Activated naive CD4-positive, alpha-beta T cell treated with anti-CD3 and anti-CD28 coated beads, Interleukin-2, amount 50 U/mL, for 72 hours (primary cell): ENCODE measurements at places on chromosomes 5 and 9. TPM values are rescaled to one million over a fixed set of nuclear protein-coding genes. Genes with fewer than 3 reads are reported as not detected.
A peak's percentile ranks its signal among the peaks of the same experiment; 100 is the strongest.

DNA sequence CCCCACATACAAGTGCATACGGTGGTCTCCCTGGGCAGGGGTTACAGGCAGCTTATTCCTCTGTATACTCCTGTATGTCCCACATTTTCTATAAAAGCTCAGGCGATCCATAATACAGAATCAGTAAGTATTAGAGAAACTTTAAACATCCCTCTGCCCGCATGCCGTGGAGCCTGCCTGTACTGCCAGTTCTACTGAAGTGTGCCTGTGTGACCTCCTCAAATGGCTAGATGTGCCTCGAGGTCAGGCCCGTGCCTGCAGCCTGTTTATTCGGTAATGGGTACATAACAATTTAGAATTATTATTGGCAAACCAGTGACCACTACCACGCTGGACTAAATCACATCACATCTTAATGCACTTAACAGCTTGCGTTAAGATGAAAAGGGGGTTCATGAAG, 190.8 kb downstream of the FANCC start:
- DNase-seq, result no peak

DNA sequence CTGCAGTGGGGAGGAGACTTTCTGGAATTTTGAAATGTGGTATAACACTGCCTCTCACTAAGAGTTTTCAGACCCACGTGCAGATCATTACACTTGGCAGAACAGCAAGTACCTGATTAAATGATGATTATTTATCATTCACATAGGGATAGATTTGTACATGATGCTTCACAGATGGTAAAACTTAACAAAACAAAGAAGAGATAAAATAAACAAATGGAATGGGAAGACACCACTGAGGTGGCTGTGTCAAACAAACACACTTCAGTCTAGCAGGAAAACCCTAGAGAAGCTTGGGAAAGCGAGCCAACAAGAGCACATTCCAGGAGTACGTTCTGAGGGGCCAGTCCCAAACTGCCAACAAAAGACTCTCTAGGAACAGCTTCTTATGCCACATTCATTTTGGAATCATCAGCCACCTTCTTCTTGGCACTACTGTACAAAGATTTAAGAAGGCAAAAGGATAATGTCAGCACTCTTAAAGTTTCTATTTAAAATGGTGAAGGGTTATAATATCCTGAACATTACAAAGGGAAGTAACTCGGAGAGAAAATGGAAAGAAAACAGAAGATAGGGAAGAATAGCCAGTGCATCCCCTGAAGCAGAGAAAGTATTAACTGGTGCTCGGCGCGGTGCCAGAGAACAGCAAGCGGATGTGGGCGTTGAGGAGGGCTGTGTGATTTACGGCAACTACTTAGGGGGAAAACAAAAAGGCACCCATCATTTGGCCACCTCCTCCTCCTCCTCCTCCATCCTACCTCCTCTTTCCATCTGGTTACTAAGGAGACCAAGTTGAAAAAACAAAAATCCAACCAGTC, 1.6 kb downstream of the MED27 start:
- DNase-seq, result no peak

MRRF gene
- 44.9 TPM for total RNA-seq

DNA sequence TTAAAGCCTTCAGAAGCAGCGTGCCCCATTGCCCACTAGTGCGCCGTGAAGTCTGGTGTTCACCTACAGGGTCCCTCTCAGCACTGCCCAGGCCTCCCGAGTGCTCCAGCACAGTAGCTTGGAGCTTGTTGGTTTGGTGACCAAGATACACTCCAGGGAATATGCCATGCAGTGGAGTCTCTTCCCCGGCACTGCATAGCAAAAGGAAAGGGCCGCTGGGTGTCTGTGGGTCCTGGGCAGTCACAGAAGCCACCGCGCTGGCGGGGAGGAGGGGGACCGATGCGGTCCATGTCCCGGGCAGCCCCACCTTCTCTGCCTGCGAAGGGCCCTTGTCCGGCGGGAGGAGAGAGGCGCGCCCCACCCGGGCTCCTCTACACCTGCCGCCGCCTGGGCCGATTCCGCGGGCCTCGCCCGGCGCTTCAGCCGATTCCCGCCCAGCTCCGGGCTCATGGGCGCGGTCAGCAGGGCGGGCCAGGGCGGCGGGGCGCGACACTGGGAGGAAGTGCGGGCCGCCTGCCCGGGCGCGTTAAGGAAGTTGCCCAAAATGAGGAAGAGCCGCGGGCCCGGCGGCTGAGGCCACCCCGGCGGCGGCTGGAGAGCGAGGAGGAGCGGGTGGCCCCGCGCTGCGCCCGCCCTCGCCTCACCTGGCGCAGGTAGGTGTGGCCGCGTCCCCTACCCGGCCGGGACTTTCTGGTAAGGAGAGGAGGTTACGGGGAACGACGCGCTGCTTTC, at the start of gene SYK:
TSS of gene SYK (plus strand) at position 579 of the 732 bp plus-strand sequence. CDS start 42,080 bp downstream, outside the sequence.
- peak; percentile 9 for DNase-seq

STK32A gene
- not detected for total RNA-seq

GRCh38 chr9:101418518-101419430, 16.8 kb downstream of the ALDOB start:
- no peak for DNase-seq

VCAN gene
- 0.04 TPM for total RNA-seq

OR1L1 gene
- total RNA-seq, result not detected

DNA sequence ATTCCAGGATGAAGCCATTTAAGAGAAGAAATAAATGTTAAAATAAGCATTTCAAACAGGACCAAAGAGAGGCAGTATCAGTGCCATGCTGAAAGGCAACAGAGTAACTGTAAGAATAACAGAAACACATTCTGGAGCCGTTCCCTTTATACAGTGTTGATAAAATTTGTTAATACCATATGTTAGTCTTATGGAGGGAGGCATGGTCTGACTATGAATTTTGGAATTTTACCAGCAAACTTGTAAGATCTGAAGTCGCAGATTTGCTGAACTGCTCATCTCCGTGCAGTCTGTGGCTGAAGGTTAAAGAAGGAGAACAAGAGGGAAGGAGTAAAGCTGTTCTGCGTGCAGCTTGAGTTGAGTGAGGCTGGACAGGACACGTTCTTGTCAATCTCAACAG, 508.4 kb downstream of the NFIB start:
- DNase-seq, result no peak

- DNase-seq, result no peak
Observed at GRCh38 chr9:114002271-114002985, 75.7 kb downstream of the AMBP start.

TTLL11 gene
- total RNA-seq, result 0.39 TPM

DNA sequence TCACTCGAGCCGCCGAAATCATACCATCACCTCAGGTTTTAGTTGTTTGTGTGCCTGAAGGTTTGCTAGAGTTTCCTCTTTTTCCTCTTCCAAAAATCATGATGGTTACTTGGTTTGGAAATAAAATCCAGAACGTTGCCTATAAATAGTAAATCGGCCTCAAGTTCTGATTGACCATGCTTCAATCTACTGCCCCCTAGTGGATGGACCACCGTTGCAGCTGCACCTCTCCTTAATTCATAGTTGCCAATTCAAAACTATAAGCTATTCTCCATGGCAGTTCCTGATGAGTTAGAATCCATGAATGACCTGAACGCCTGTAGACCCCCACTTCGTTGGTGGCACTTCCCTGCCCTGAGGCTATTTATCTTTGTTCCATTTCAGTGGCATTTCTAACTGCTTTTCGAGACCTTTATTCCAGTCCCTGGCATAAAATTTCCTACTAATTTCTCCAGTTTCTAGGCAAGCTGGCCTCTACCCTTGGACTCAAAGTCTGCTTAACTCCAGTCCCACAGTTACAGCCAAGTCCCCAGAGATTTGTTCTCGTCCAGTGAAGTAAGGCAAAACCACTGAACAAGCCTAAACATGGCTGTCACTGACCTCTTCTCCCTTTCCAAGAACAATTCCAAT, 422.6 kb downstream of the EFNA5 start:
- no peak for DNase-seq

SNX30 gene
- 7.9 TPM for total RNA-seq

MEGF9 gene
- total RNA-seq, result 3.8 TPM

DNA sequence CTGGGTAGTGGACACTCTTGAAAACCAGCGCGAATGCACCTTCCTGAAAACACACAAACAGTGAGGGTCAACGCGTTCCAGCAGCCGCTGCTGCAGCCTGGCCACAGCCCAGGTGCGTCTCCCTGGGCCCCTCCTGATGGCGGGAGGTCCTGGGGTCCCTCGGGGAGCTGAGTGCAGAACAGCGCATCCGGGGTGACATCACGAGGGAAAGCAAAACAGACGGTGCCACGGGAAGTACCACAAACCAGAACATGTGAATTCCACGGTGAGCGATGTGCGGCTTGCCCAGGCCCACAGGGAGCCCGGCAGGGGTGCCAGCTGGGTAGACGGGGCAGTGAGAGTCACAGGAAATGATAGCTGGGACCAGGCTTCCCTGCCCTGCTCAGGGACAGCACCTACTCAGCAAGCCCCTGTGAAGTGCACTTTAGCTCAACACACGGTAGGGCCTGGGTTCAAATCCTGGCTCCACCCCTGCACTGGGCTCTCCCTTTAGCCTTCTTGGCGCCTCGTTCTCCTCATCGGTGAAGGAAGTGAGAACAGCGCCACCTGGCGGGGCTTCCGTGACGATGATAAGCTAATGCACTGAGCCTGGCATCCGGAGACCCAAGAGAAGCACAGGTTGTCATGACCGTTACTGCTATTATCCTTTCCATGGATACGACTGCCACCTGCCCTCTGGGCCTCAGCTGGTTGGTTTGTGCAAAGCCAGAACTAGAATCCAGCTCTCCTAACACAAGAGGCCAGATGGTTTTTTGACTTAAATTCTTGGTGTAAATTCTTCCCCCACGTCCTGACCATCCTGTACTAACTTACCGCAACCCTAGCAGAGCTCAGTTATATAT, 24.6 kb downstream of the GFPT2 start:
- DNase-seq, result peak; percentile 85

SLC6A18 gene
- total RNA-seq, result not detected

OR1Q1 gene
- 0.35 TPM for total RNA-seq

GRCh38 chr9:130498298-130498917, 53.6 kb downstream of the ASS1 start:
- no peak for DNase-seq

DNA sequence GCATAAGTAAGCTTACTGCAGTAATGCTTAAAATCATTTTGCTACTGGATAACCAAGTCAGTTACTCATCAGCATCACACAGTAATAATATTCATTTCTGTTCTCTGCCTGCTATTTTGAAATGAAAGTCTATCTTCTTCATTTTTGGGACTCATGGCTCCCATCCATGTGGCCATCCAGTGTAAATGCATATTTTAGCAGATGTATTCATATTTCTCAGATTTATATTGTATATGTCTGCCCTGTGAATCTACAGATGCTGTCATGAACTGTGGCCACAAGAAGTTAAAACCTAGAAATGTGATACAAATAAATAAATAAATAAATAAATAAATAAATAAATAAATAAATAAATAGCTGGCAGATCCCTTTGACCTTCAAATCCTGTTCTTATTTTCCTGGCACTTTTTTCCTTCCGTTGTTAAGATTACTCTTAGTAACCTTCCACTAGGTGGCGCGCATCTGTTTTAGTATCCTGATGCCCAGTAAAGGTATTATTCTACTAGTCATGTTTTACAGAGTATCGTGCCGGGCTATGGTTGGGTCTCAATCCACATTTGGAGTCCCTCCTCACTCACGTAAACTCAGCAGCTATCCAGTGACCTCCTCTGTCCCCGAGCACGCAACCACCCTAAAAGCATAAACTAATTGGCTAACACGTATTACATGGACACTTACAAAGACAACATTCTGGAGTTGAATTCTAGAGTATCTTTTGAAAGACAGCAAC, 79.2 kb upstream of the IL7R start:
- DNase-seq, result peak; percentile 69

DNA sequence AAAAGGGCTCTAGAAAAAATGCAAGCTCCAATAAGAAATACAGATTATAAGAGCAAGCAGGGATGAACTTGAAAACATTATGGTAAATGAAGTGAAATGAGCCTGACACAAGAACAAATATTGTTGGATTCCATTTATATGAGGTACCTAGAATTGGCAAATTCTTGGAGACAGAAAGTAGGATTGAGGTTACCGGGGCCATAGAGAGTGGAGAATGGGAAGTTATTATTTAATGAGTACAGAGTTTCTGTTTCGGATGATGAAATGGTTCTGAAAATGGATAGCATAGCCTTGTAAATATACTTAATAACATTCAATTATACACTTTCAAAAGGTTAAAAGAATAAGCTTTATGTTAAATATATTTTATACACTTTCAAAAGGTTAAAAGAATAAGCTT, 75.6 kb upstream of the SLC12A2 start:
- DNase-seq, result no peak

GRCh38 chr5:64939772-64940510, 171.2 kb downstream of the CWC27 start:
- no peak for DNase-seq

DNA sequence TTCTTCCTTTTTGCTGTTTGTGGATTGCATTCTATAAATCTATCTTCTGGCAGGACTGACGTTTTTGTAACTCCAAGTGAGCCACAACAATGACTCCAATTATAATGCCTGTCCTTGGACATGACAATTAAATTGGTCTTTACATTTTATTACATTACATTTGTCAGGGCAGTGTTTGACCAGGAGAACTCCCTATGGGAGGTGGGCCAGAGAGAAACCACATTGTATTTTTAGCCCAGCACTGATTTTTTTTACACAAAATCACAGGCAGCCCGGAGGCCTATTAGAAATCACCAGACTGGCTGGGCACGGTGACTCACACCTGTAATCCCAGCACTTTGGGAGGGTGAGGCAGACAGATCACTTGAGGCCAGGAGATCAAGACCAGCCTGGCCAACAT, 99.1 kb upstream of the SMC5 start:
- DNase-seq, result no peak

SH2D3C gene
- 39.3 TPM for total RNA-seq

- no peak for DNase-seq
Observed at GRCh38 chr5:157708866-157709265, 22.4 kb upstream of the THG1L start.

GRCh38 chr5:59123595-59124561, 541.0 kb downstream of the RAB3C start:
- DNase-seq, result peak; percentile 19

PRDM9 gene
- total RNA-seq, result not detected

DNA sequence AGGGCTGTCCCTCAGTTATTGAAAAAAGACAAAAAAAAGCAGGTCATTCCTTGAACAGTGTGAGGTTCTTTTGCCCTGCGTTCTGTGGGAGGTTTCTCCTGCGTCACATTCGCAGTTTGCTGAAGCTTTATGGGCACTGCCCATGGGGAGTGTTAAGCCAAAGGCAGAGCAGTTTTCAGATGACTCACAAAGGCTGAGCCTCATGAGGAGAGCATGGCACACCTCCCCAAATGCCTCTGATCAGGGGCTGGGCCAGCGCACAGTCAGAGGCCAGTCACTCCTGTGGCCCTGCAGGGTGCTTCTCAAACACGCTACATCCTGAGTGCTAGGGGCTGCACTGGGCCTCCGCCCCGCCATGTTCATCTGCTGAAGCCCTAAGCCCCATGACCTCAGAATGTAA, 38.4 kb downstream of the IRX1 start:
- no peak for DNase-seq

- DNase-seq, result no peak
Observed at GRCh38 chr5:94928891-94929290, 310.4 kb downstream of the SLF1 start.

- DNase-seq, result no peak
Observed at GRCh38 chr5:113615708-113616107, 102.2 kb downstream of the YTHDC2 start.
